ENCODE measurements at places on chromosomes 11 and 22. TPM values are rescaled to one million over a fixed set of nuclear protein-coding genes. Genes with fewer than 3 reads are reported as not detected.

GRCh38 chr22:30866811-30867271 is 101.7 kb downstream of the MORC2 start:
- no peaks in the 10 kb centered on the region for H3K4me1 ChIP-seq
- no peaks in the 10 kb centered on the region for H3K36me3 ChIP-seq
- no peak overlapping the region for H3K27ac ChIP-seq
- H3K4me3 ChIP-seq: no peak overlapping the region

GRCh38 chr22:17012267-17012666 is 4.2 kb upstream of the GAB4 start:
- H3K36me3 ChIP-seq: no peaks in the 10 kb centered on the region
- H3K27me3 ChIP-seq: peaks cover 5% of the 10 kb centered on the region
- DNase-seq: no peak
- H3K27ac ChIP-seq: no peak overlapping the region
- H3K4me3 ChIP-seq: no peak overlapping the region
- H3K4me1 ChIP-seq: no peaks in the 10 kb centered on the region

DNA sequence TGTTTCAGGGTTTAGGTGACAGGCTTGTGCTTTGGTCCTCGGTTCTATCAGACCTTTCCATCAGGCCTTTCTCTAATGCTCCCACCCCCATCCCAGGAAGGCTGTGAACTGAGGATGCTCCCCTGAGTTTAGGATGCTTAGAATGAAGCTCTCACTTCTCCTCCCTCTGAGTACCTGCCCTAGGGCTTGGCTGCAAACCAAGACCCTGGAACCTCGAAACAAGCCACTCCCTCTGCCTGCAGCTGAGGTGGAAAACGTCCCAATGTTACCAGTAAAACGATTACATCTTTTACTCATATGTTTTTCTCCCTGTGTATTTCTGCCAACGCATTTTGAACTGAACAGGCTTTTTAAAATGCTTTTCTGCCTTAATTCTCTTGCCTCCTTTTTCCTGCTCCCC is 54.5 kb upstream of the BMAL1 start:
- H3K4me1 ChIP-seq: peaks cover 12% of the 10 kb centered on the region
- no peak overlapping the region for H3K4me3 ChIP-seq
- no peaks in the 10 kb centered on the region for H3K36me3 ChIP-seq
- DNase-seq: no peak
- H3K27me3 ChIP-seq: no peaks in the 10 kb centered on the region

DNA sequence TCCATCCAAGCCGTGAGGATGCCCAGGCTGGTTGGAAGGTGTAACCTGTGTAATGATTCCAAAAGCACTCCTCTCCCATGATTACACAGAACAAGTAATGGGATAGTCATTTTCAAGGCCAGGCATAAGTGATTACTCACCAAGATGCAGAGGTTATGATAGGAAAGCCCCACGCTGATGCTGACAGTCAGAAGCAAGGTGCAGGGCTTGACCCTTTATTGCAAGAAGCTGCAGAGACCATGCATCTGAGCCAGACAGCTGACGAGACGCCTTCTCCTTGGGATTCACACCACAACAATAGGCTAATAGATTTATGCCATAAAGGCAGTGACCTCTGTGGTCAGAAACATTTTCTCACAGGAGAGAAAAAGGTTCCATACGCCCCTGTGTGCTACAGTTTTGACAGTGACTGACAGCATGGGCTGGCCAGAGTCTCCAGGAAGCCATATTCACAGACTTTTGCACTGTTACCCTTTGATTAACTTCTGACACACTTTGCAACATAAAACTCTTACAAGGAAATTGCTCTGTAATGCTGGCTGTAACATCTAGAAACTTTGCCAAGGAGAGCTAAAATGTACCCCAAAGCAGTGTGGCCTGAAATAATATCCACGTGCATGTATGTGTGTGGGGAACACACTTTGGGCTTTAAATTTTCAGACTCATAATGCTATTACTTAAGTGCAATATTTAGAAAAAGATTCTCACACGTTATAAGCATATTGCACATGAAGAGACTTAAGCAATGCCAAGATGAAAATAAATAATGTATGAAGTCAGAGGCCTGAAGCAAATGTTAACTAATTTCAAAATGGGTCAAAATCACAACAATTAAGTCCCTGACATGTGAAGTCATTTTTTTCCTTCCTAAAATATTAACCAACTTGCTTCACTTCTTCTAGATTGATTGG is 1079.0 kb upstream of the TENM4 start:
- no peak overlapping the region for H3K4me3 ChIP-seq
- no peak for DNase-seq
- H3K4me1 ChIP-seq: no peaks in the 10 kb centered on the region
- no peaks in the 10 kb centered on the region for H3K27me3 ChIP-seq
- no peaks in the 10 kb centered on the region for H3K36me3 ChIP-seq

GRCh38 chr11:69380451-69380901 is 86.5 kb downstream of the MYEOV start:
- H3K36me3 ChIP-seq: peaks cover 10% of the 10 kb centered on the region
- peak overlapping the region; percentile 67 for H3K27ac ChIP-seq
- peaks cover 20% of the 10 kb centered on the region for H3K4me1 ChIP-seq
- H3K4me3 ChIP-seq: no peak overlapping the region
- no peaks in the 10 kb centered on the region for H3K27me3 ChIP-seq

DNA sequence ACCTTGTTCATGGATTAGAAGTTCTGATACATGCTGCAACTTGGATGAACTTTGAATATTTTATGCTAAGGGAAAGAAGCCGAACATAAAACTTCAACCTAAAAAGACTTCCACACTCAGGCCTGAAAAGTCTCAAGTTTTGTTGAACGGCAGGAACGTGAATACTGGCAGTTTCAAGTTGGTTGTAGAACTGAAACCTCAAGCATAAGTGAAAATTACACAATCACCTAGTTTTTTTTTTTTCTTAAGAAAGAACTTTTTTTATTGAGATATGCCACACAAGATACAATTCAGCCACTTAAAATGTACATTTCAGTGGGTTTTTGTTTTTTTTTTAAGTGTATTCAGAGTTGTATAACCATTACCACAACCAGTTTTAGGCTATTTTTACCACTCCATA is 50.8 kb upstream of the ADORA2A start:
- H3K36me3 ChIP-seq: peaks cover 23% of the 10 kb centered on the region
- H3K27ac ChIP-seq: no peak overlapping the region
- DNase-seq: no peak

GRCh38 chr11:15765530-15765929 is 590.8 kb downstream of the SOX6 start:
- H3K4me3 ChIP-seq: no peak overlapping the region
- H3K36me3 ChIP-seq: no peaks in the 10 kb centered on the region
- no peak overlapping the region for H3K27ac ChIP-seq
- H3K27me3 ChIP-seq: no peaks in the 10 kb centered on the region
- DNase-seq: no peak
- H3K4me1 ChIP-seq: no peaks in the 10 kb centered on the region

GRCh38 chr11:114354076-114354475 is 46.2 kb downstream of the C11orf71 start:
- peak; percentile 70 for DNase-seq
- H3K4me3 ChIP-seq: no peak overlapping the region
- no peaks in the 10 kb centered on the region for H3K27me3 ChIP-seq
- H3K4me1 ChIP-seq: no peaks in the 10 kb centered on the region
- H3K27ac ChIP-seq: no peak overlapping the region

DNA sequence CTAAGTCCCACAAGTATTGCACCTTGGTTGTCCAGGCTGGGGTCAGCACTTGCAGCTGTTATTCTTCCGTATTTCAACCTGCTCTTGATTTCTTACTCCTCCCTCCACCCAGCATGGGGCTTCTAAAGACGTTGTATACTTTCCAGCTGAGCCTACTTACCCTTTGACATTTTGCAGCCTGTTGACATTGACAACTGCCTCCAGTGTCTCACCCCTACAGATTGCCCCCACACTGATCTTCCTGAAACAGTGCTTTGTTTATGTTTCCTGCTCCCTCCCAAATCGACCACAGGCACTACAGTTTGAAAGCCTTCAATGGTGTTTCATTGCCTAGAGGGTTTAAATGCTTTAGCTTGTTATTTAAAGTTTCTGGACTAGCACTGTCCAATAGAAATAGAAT is 56.6 kb downstream of the FAM83F start:
- H3K27me3 ChIP-seq: peaks cover 8% of the 10 kb centered on the region
- H3K4me3 ChIP-seq: no peak overlapping the region
- H3K36me3 ChIP-seq: no peaks in the 10 kb centered on the region

GRCh38 chr22:42881982-42882656 is 25.0 kb upstream of the ARFGAP3 start:
- H3K4me1 ChIP-seq: no peaks in the 10 kb centered on the region
- no peak overlapping the region for H3K4me3 ChIP-seq
- DNase-seq: no peak
- no peaks in the 10 kb centered on the region for H3K27me3 ChIP-seq

- no peaks in the 10 kb centered on the region for H3K4me1 ChIP-seq
- H3K27ac ChIP-seq: no peak overlapping the region
- no peak for DNase-seq
- H3K4me3 ChIP-seq: no peak overlapping the region
Measured at GRCh38 chr11:97428247-97428790, 1038.5 kb downstream of the JRKL start.

GRCh38 chr11:95764267-95764898 is 25.2 kb downstream of the FAM76B start:
- H3K4me1 ChIP-seq: no peaks in the 10 kb centered on the region
- H3K4me3 ChIP-seq: no peak overlapping the region
- H3K27me3 ChIP-seq: no peaks in the 10 kb centered on the region
- DNase-seq: peak; percentile 77
- H3K27ac ChIP-seq: no peak overlapping the region

DNA sequence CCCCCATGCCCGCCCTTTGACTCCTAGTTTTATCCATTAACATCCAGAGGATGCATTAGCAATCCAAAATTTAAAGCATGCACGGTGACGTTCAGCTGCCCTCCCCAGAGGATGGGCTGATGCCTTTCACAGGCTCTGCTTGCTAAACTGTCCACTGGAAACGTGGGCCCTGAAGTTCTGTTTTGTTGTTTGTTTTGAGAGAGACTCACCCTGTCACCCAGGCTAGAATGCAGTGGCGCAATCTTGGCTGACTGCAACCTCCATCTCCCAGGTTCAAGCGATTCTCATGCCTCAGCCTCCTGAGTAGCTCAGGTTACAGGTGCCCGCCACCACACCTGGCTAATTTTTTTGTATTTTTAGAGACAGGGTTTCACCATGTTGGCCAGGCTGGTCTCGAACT is 39.3 kb downstream of the NFRKB start:
- no peak for DNase-seq
- peaks cover 12% of the 10 kb centered on the region for H3K36me3 ChIP-seq
- H3K27ac ChIP-seq: no peak overlapping the region
- no peaks in the 10 kb centered on the region for H3K4me1 ChIP-seq

GRCh38 chr11:75431533-75432525 is 1.2 kb downstream of the KLHL35 start:
- peaks cover 44% of the 10 kb centered on the region for H3K27me3 ChIP-seq
- no peaks in the 10 kb centered on the region for H3K36me3 ChIP-seq
- H3K4me1 ChIP-seq: peaks cover 15% of the 10 kb centered on the region
- no peak overlapping the region for H3K4me3 ChIP-seq
- no peak for DNase-seq

- no peak overlapping the region for H3K27ac ChIP-seq
- no peak for DNase-seq
- peaks cover 13% of the 10 kb centered on the region for H3K4me1 ChIP-seq
- H3K4me3 ChIP-seq: no peak overlapping the region
Measured at GRCh38 chr11:22702031-22702430, 35.6 kb downstream of the GAS2 start.

GRCh38 chr11:120929090-120929489 is 94.8 kb upstream of the TBCEL start:
- no peaks in the 10 kb centered on the region for H3K27me3 ChIP-seq
- H3K4me3 ChIP-seq: no peak overlapping the region
- DNase-seq: no peak
- H3K36me3 ChIP-seq: no peaks in the 10 kb centered on the region
- no peak overlapping the region for H3K27ac ChIP-seq
- H3K4me1 ChIP-seq: no peaks in the 10 kb centered on the region

- no peak overlapping the region for H3K27ac ChIP-seq
- no peak for DNase-seq
- H3K27me3 ChIP-seq: no peaks in the 10 kb centered on the region
- H3K4me3 ChIP-seq: no peak overlapping the region
Measured at GRCh38 chr22:44063462-44064371, 39.6 kb downstream of the PARVB start.

DNA sequence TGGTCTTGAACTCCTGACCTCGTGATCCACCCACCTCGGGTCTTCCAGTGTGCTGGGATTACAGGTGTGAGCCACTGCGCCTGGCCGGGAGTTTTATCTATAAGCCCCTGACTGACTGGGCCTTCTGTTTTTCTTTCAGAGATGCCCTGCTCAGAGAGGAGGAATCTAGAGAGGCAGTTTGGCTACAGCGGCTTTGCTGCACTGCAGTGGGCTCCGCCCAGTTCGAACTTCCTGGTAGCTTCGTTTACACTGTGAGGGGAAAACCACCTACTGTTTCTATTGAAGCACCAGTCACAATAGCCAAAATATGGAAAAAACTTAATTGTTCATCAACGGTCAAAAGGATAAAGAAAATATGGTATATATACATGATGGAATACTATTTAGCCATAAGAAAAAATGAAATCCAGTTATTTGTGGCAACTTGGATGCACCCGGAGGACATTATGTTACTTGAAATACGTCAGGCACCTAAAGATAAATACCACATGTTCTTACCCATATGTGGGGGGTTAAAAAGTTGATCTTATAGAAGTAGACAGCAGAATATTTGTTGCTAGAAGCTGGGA is 31.9 kb upstream of the FAM181B start:
- no peak overlapping the region for H3K27ac ChIP-seq
- H3K27me3 ChIP-seq: no peaks in the 10 kb centered on the region
- peak; percentile 35 for DNase-seq
- H3K4me3 ChIP-seq: no peak overlapping the region

- no peaks in the 10 kb centered on the region for H3K36me3 ChIP-seq
- H3K4me3 ChIP-seq: no peak overlapping the region
- H3K4me1 ChIP-seq: no peaks in the 10 kb centered on the region
Measured at GRCh38 chr11:62479631-62480201, 60.9 kb downstream of the SCGB1A1 start.

DNA sequence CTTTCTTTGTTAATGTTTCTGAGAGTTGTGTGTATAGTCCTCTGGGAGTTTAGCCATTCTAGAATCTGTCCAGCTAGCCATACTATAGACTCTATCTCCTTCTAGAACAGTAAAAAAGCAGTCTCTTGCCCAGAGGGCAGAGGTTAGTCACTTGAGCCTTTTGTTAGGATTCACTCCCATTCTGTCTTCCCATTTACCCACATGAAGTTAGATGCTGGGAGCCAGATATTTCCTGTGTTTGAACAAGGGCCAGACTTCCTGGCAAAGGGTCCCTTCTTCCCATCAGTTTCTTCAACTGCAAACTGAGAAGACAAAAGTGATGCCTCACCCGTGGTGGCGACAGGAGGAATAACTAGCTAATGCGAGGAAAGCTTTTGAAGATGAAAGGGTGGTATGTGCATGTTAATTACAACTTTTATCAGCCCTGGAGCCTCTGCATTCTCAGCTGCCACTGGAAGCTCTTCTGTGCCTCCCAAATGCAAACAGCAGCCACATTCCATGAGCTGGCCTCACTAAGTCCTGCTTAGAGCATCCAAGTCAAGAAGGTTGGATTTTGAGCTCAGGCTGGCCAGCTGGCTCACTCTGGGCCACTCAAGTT is 12.8 kb downstream of the CD44 start:
- no peaks in the 10 kb centered on the region for H3K36me3 ChIP-seq
- no peak overlapping the region for H3K4me3 ChIP-seq
- DNase-seq: no peak
- H3K27me3 ChIP-seq: peaks cover 7% of the 10 kb centered on the region
- H3K4me1 ChIP-seq: no peaks in the 10 kb centered on the region
- H3K27ac ChIP-seq: no peak overlapping the region

Gene GPHA2
- not detected for total RNA-seq

Gene PRAME
- total RNA-seq: 14.1 TPM

Gene MMP13
- total RNA-seq: not detected

Gene APOL1
- 0.87 TPM for total RNA-seq

Gene SCARF2
- total RNA-seq: 1.7 TPM

Gene C11orf86
- not detected for total RNA-seq

Gene MUC5AC
- total RNA-seq: not detected

Gene KCNQ1
- not detected for total RNA-seq

Measured in A673 (cell line).